GDM1 (cell line): ENCODE measurements at places on chromosomes 2 and 18.

GRCh38 chr2:152335016-152335725 lies at the start of gene FMNL2:
Gene FMNL2, plus strand, starts transcription at chr2:152335174.
- DNase-seq = peak; percentile 62

GRCh38 chr2:216632346-216632951 lies 771 bp upstream of the IGFBP2 start:
- no peak for DNase-seq

- DNase-seq = peak; percentile 24
Observed at GRCh38 chr2:121803503-121803902, 48.1 kb downstream of the TSN start.

- no peak for DNase-seq
Observed at GRCh38 chr2:228655331-228655730, 473.8 kb upstream of the SPHKAP start.

GRCh38 chr18:1511619-1512311 lies 607.1 kb downstream of the ADCYAP1 start:
- DNase-seq = no peak

DNA sequence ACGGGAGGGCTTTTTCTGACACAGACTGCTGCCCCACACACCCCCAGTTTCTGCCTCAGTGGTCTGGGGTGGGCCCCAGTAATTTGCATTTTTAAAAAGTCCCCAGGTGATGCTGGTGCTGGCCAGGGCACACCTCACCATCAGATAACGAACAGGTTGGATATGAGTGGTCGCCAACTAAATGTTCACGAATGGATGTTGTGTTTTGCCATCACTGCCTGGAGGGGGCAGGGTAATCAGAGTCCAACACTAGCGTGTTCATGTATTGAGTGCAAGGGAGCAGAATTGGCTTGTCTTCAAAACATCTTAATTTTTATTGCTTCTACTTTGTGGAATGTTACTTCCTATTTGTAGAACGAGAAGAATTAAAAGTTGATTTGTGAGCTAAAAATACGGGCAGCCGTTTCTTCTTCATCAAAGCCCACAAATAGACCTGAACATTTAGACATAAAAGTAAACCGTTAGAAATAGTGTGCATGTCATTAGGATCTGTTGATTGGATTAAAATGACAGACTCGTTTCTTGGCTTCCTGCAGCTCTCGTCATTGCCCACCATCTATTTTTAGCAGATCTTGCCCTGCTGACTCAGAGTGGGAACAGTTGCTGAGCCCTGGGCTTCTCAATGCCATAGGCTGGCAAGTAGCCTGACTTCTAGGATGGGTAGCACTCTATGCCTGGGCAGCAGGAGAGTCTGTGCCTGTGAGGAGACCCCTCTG lies 45.2 kb downstream of the NCK2 start:
- DNase-seq = peak; percentile 70

DNA sequence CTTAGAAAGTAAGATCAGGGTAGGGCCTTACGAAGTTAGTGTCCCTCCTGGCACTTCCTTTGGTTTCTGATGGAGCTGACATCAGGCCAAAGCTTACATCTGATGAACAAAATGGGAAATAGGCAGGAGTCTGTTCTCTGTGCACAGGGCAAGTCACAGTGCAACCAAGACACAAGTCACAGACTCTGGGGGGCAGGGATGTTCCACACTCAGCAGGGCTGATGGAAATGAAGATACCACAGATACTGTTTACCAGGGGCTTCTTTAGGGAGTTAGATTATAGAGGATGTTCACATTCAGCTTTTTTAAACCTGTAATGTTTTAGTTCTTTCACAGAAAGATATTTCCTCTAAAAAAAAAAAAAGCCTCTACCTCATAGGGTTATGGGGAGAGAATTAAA lies 106.2 kb upstream of the EPC2 start:
- DNase-seq = no peak

GRCh38 chr2:234333168-234334130 lies 163.4 kb downstream of the ARL4C start:
- DNase-seq = no peak

- DNase-seq = no peak
Observed at GRCh38 chr2:104262714-104263113, 591.2 kb upstream of the POU3F3 start.

DNA sequence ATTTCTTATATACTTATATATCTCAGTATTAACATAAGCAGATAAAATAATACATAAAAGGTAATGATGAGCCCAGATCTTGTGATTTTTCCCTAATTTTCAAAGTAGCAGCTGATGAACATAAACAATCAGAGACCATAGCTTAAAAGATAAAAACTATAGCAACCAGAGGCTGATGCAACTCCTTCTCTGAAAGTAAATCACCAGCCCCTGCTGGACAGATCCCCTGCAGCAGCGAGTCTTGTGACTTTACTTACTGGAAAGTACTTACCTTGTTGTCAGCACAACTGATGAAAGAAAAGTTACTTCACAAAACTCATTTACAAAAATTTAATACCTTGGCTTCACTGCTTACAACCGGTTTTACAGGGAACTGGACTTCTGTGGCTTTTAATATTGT lies 67.3 kb downstream of the GORASP2 start:
- no peak for DNase-seq

GRCh38 chr18:8478166-8478967 lies 130.9 kb upstream of the RAB12 start:
- DNase-seq = peak; percentile 30

DNA sequence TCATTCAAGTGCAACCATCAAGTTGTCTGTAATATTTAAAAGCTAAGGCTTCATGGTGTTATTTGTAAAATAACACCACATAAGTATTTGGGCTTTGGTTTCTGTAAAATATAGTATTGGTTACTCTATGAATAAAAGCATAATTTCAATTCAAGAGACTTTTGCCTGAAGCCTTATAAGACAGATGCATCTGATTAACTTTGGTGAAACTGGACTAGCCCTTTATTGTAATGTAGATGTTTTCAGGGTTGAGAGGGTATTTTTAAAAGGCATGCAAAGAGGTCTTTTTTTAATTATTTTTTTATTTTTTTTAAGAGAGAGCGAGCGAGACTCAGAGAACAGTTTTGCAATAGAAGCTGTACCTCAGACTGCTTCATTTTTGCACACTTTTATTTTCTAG lies 66.5 kb downstream of the ASXL3 start:
- no peak for DNase-seq

GRCh38 chr2:163711699-163712098 lies 24.1 kb downstream of the FIGN start:
- DNase-seq = no peak

- no peak for DNase-seq
Observed at GRCh38 chr2:158647436-158648231, 147.5 kb upstream of the DAPL1 start.

GRCh38 chr2:98583816-98584618 lies 24.3 kb downstream of the COA5 start:
- DNase-seq = no peak

GRCh38 chr2:130728007-130728454 lies 839 bp upstream of the GPR148 start:
- no peak for DNase-seq

- no peak for DNase-seq
Observed at GRCh38 chr2:119680457-119681202, 1.6 kb downstream of the TMEM177 start.

- no peak for DNase-seq
Observed at GRCh38 chr2:159891917-159892730, 94.1 kb upstream of the CD302 start.

- no peak for DNase-seq
Observed at GRCh38 chr2:15610430-15610952, 18.8 kb downstream of the DDX1 start.

GRCh38 chr2:219595256-219595655 lies 2.4 kb upstream of the STK11IP start:
- DNase-seq = no peak
